ENCODE measurements at places on chromosomes 5 and 9. TPM values are rescaled to one million over a fixed set of nuclear protein-coding genes. Genes with fewer than 3 reads are reported as not detected.

HACD4 gene
- 0.76 TPM for total RNA-seq

PLPP7 gene
- 1.2 TPM for total RNA-seq

WDR38 gene
- not detected for total RNA-seq

ZCCHC7 gene
- 16.5 TPM for total RNA-seq

PCDHGC4 gene
- total RNA-seq: 1.4 TPM

POU5F2 gene
- 0.55 TPM for total RNA-seq

CRB2 gene
- not detected for total RNA-seq

ZNF454 gene
- total RNA-seq: 1.4 TPM

LCN15 gene
- total RNA-seq: not detected

IL5 gene
- total RNA-seq: not detected

APBA1 gene
- total RNA-seq: 1.8 TPM

HTR1A gene
- total RNA-seq: not detected

SPATA6L gene
- 4.2 TPM for total RNA-seq

LOX gene
- total RNA-seq: 14.8 TPM

CTNND2 gene
- total RNA-seq: 53.3 TPM

ENHO gene
- total RNA-seq: 0.38 TPM

GABRB2 gene
- 0.18 TPM for total RNA-seq

IL13 gene
- total RNA-seq: not detected

ANKRD20A1 gene
- 2.9 TPM for total RNA-seq

SLCO6A1 gene
- not detected for total RNA-seq

NDUFB6 gene
- total RNA-seq: 14.5 TPM

DOCK8 gene
- 4.3 TPM for total RNA-seq

MTX3 gene
- 6.4 TPM for total RNA-seq

ANKH gene
- 41.2 TPM for total RNA-seq

ARL14EPL gene
- not detected for total RNA-seq

HSPA9 gene
- total RNA-seq: 89.0 TPM

C9orf50 gene
- not detected for total RNA-seq

GLDC gene
- 0.47 TPM for total RNA-seq

CD274 gene
- 1.5 TPM for total RNA-seq

OLFM1 gene
- total RNA-seq: 8.6 TPM

FAM153A gene
- 4.2 TPM for total RNA-seq

LTC4S gene
- 1.1 TPM for total RNA-seq

TCERG1 gene
- 22.5 TPM for total RNA-seq

TAF9 gene
- 17.9 TPM for total RNA-seq

KCNMB1 gene
- 0.25 TPM for total RNA-seq

PFDN1 gene
- 14.6 TPM for total RNA-seq

PROB1 gene
- 0.19 TPM for total RNA-seq

GRIN3A gene
- total RNA-seq: not detected

FLT4 gene
- total RNA-seq: 1.8 TPM

ELOVL7 gene
- total RNA-seq: 11.1 TPM

CATSPER3 gene
- 1.3 TPM for total RNA-seq

FOXD4L3 gene
- total RNA-seq: not detected

PCDHAC1 gene
- 2.0 TPM for total RNA-seq

SH3GL2 gene
- total RNA-seq: 0.65 TPM

DNAH5 gene
- total RNA-seq: 1.6 TPM

MOB3B gene
- total RNA-seq: 4.6 TPM

SLC31A2 gene
- 9.3 TPM for total RNA-seq

ECM2 gene
- 0.56 TPM for total RNA-seq

GRIA1 gene
- total RNA-seq: not detected

OBP2B gene
- total RNA-seq: not detected

NMUR2 gene
- not detected for total RNA-seq

ANXA2R gene
- total RNA-seq: 0.70 TPM

RGMB gene
- total RNA-seq: 8.6 TPM

IL33 gene
- 5.7 TPM for total RNA-seq

CDC20B gene
- not detected for total RNA-seq

OR1B1 gene
- 0.19 TPM for total RNA-seq

SURF1 gene
- 38.5 TPM for total RNA-seq

IFNB1 gene
- not detected for total RNA-seq

PCDHB7 gene
- total RNA-seq: 0.23 TPM

ATOSB gene
- 3.7 TPM for total RNA-seq

All from pancreas (tissue), 10 donors.